ENCODE measurements at places on chromosomes 2 and 18. TPM values are rescaled to one million over a fixed set of nuclear protein-coding genes. Genes with fewer than 3 reads are reported as not detected.

CXCR2 gene
- total RNA-seq, result not detected

ING5 gene
- total RNA-seq, result 22.0 TPM

RNU2-63P gene
- total RNA-seq, result not detected

GULP1 gene
- 29.9 TPM for total RNA-seq

SEH1L gene
- 28.0 TPM for total RNA-seq

Data from A549 treated with RU486 at 1 μM for 4 hours (cell line).